H4 (cell line): ENCODE measurements at places on chromosomes 1 and 21. TPM values are rescaled to one million over a fixed set of nuclear protein-coding genes. Genes with fewer than 3 reads are reported as not detected.

Gene TMCO1
- total RNA-seq = 139 and 158 TPM in 2 replicates

Gene UBXN10
- not detected in 2 replicates for total RNA-seq

Gene CAMK2N1
- total RNA-seq = 3.6 and 4.0 TPM in 2 replicates

Gene LINGO4
- not detected in 2 replicates for total RNA-seq

Gene TRIM63
- not detected in 2 replicates for total RNA-seq

Gene IL20
- not detected in 2 replicates for total RNA-seq

Gene C8B
- not detected in 2 replicates for total RNA-seq

Gene AMIGO1
- total RNA-seq = 0.72 and 1.5 TPM in 2 replicates

Gene FAM167B
- 0.56 TPM in 1 of 2 replicates, not detected in the other for total RNA-seq

Gene OR2L2
- total RNA-seq = not detected in 2 replicates

Gene LHX8
- total RNA-seq = 13.0 and 16.1 TPM in 2 replicates
